ENCODE measurements at places on chromosomes 5 and 9.

GRCh38 chr5:67195406-67196275 lies 958 bp downstream of the CD180 start:
- no peaks in the 10 kb centered on the region for H3K36me3 ChIP-seq
- peak overlapping the region; percentile 56 for H3K27ac ChIP-seq
- H3K4me3 ChIP-seq, result no peak overlapping the region
- no peak for DNase-seq
- H3K27me3 ChIP-seq, result no peaks in the 10 kb centered on the region

- H3K27me3 ChIP-seq, result no peaks in the 10 kb centered on the region
- DNase-seq, result no peak
- no peak overlapping the region for H3K27ac ChIP-seq
- H3K4me3 ChIP-seq, result no peak overlapping the region
- no peaks in the 10 kb centered on the region for H3K4me1 ChIP-seq
These were observed 437.1 kb upstream of the TLE4 start for GRCh38 chr9:79134654-79135053.

- no peaks in the 10 kb centered on the region for H3K36me3 ChIP-seq
- no peak overlapping the region for H3K27ac ChIP-seq
- H3K4me3 ChIP-seq, result no peak overlapping the region
- no peak for DNase-seq
- no peaks in the 10 kb centered on the region for H3K4me1 ChIP-seq
These were observed 46.5 kb upstream of the C9orf72 start for GRCh38 chr9:27619743-27620142.

DNA sequence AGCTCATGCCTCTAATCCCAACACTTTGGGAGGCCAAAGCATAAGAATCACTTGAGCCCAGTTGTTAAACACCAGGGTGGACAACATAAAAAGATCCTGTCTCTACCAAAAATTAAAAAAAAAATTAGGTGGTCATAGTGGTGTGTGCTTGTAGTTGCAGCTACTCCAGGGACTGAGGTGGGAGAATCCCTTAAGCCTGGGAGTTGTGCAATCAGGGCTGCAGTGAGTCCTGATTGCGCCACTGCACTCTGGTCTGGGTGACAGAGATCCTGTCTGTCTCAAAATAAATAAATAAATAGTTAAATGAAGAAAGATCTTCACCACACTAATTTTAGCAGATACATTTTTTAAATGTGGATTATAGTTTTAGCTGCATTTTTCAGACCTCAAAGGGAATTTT lies 433.2 kb downstream of the MAT2B start:
- H3K4me1 ChIP-seq, result no peaks in the 10 kb centered on the region
- DNase-seq, result no peak
- H3K36me3 ChIP-seq, result no peaks in the 10 kb centered on the region
- H3K4me3 ChIP-seq, result no peak overlapping the region

GRCh38 chr9:79357616-79358015 lies 214.1 kb upstream of the TLE4 start:
- H3K36me3 ChIP-seq, result no peaks in the 10 kb centered on the region
- no peak overlapping the region for H3K4me3 ChIP-seq
- H3K27me3 ChIP-seq, result no peaks in the 10 kb centered on the region
- DNase-seq, result no peak

GRCh38 chr5:130624805-130625204 lies 540.3 kb downstream of the HINT1 start:
- no peak overlapping the region for H3K4me3 ChIP-seq
- no peak for DNase-seq
- H3K27ac ChIP-seq, result no peak overlapping the region
- H3K4me1 ChIP-seq, result no peaks in the 10 kb centered on the region
- no peaks in the 10 kb centered on the region for H3K36me3 ChIP-seq

- H3K4me3 ChIP-seq, result peak overlapping the region; percentile 26
- H3K27ac ChIP-seq, result no peak overlapping the region
- H3K27me3 ChIP-seq, result no peaks in the 10 kb centered on the region
- H3K36me3 ChIP-seq, result no peaks in the 10 kb centered on the region
These were observed 106.2 kb downstream of the KLHL3 start for GRCh38 chr5:137629646-137630045.

GRCh38 chr5:176458904-176459561 lies 10.8 kb downstream of the FAF2 start:
- no peak overlapping the region for H3K27ac ChIP-seq
- no peaks in the 10 kb centered on the region for H3K27me3 ChIP-seq
- H3K36me3 ChIP-seq, result no peaks in the 10 kb centered on the region
- H3K4me3 ChIP-seq, result no peak overlapping the region
- DNase-seq, result no peak

GRCh38 chr9:29211003-29211579 lies 1637.8 kb upstream of the C9orf72 start:
- H3K27ac ChIP-seq, result no peak overlapping the region
- peaks cover 4% of the 10 kb centered on the region for H3K27me3 ChIP-seq
- H3K4me3 ChIP-seq, result no peak overlapping the region
- H3K36me3 ChIP-seq, result no peaks in the 10 kb centered on the region
- no peak for DNase-seq
- peaks cover 6% of the 10 kb centered on the region for H3K4me1 ChIP-seq

GRCh38 chr9:27563738-27564430 lies 9.4 kb downstream of the C9orf72 start:
- no peaks in the 10 kb centered on the region for H3K27me3 ChIP-seq
- no peak overlapping the region for H3K4me3 ChIP-seq
- no peaks in the 10 kb centered on the region for H3K4me1 ChIP-seq
- H3K36me3 ChIP-seq, result no peaks in the 10 kb centered on the region
- DNase-seq, result no peak
- H3K27ac ChIP-seq, result no peak overlapping the region

- H3K4me1 ChIP-seq, result no peaks in the 10 kb centered on the region
- no peak for DNase-seq
- no peaks in the 10 kb centered on the region for H3K36me3 ChIP-seq
- H3K27ac ChIP-seq, result no peak overlapping the region
- no peak overlapping the region for H3K4me3 ChIP-seq
These were observed 58.8 kb downstream of the SNX30 start for GRCh38 chr9:112809351-112809848.

GRCh38 chr5:108421713-108422112 lies 39.8 kb upstream of the FBXL17 start:
- no peak overlapping the region for H3K4me3 ChIP-seq
- no peak for DNase-seq
- H3K27me3 ChIP-seq, result no peaks in the 10 kb centered on the region
- H3K27ac ChIP-seq, result no peak overlapping the region

GRCh38 chr5:94181895-94182294 lies 436.5 kb downstream of the KIAA0825 start:
- no peak overlapping the region for H3K27ac ChIP-seq
- H3K27me3 ChIP-seq, result no peaks in the 10 kb centered on the region
- H3K4me1 ChIP-seq, result no peaks in the 10 kb centered on the region
- no peak overlapping the region for H3K4me3 ChIP-seq

DNA sequence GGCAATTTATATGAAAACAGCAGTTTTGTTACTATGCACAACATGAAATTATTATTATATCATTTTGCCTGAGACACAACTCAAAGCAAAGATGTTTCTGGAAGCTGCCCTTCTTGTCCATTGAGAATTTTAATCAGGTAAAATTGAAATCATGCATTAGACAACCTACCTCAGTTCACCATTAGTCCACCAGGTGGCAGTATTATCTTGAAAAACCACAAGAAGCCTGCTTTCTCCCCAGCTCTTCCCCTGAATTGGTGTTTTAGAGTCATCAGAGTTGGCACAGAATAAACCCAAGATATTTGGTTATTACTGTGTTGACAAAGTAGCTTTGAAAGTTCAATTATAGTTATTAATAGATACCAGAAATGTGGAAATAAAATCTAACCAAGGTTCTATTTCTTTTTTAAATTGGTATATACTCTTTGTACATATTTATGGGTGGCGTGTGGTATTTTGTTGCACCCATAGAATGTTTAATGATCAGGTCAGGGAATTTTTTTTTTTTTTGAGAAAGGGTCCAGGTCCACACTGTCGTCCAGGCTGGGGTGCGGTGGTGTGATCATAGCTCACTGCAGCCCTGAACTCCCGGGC lies 25.7 kb downstream of the UTP15 start:
- no peak for DNase-seq
- no peak overlapping the region for H3K4me3 ChIP-seq
- H3K27me3 ChIP-seq, result no peaks in the 10 kb centered on the region

DNA sequence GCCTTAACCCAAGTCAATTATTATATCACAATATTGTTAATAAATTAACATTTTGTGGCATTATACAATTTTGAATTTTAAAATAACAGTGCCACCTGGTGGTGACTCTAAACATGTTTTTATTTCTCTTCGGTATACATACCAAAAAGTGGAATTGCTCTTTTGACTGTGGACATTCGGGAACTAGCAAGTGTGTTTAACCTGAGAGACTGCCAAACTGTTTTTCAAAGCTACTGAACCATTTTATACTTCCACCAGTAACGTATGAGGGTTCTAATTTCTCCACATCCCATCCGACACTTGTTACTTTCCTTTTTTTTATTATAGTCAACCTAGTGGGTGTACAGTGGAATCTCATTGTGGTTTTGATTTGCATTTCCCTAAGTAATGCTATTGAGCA lies 18.3 kb upstream of the HSDL2 start:
- no peak overlapping the region for H3K4me3 ChIP-seq
- DNase-seq, result no peak
- no peak overlapping the region for H3K27ac ChIP-seq
- H3K4me1 ChIP-seq, result no peaks in the 10 kb centered on the region

- no peak overlapping the region for H3K27ac ChIP-seq
- H3K36me3 ChIP-seq, result no peaks in the 10 kb centered on the region
- no peak overlapping the region for H3K4me3 ChIP-seq
- H3K27me3 ChIP-seq, result no peaks in the 10 kb centered on the region
These were observed 408.0 kb upstream of the DMAC1 start for GRCh38 chr9:8207596-8207995.

- DNase-seq, result no peak
- H3K4me3 ChIP-seq, result no peak overlapping the region
- no peaks in the 10 kb centered on the region for H3K27me3 ChIP-seq
- H3K36me3 ChIP-seq, result no peaks in the 10 kb centered on the region
- H3K27ac ChIP-seq, result peak overlapping the region; percentile 82
These were observed 69.0 kb downstream of the KLHL3 start for GRCh38 chr5:137666901-137667300.

DNA sequence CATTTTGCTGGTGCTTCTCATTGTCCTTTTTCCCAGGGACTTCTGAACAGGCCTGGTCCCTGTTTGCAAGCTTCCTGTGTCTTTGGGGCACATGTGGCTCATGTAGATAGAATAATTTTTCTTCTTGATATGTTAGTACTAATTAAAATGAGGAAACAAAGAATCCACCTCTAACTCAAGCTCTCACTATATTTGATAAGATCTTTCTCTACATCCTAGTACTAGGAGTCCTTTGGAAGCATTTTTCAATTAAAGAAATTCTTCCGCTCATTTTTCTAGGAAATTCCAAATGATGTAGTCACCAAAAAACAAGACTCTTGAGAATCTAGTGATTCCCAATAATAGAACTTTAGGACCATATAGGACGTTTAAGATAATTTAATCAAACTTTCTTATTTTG lies 165.3 kb downstream of the SEC61B start:
- H3K36me3 ChIP-seq, result no peaks in the 10 kb centered on the region
- H3K27ac ChIP-seq, result no peak overlapping the region
- DNase-seq, result no peak
- H3K4me3 ChIP-seq, result no peak overlapping the region

DNA sequence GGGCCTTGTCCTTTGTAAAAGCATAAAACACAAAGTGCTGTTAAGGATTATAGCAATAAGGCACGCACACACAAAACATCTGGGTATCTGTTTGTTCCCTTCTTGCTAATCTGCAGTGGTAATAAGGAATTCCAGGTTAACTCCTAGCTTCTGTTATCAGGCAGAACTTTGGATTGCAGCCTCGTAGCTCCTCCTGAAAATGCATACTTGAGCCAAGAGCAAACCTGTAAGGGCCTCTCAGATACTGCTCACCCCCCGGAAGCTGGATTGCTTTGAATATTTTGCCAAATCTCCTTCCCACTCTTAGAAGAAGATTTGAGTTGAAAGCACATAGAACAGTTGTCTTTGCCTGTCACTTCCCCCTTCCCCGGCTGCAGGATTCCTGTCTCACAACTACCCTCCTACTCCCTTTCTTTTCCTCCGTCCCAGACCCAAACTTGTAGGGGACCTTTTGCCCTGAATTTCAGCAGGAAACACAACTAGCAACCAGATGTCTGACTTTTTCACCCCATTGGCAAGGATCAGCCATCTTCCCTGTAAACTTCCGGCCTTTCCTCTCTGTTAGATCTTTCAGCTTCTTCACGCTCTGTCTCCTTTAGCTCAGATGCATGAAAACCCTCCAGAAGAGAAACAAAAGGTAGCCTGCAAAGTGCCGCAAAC lies 28.2 kb upstream of the SMAD5 start:
- no peaks in the 10 kb centered on the region for H3K27me3 ChIP-seq
- H3K4me1 ChIP-seq, result no peaks in the 10 kb centered on the region
- H3K27ac ChIP-seq, result peak overlapping the region; percentile 30
- H3K36me3 ChIP-seq, result no peaks in the 10 kb centered on the region
- H3K4me3 ChIP-seq, result no peak overlapping the region

DNA sequence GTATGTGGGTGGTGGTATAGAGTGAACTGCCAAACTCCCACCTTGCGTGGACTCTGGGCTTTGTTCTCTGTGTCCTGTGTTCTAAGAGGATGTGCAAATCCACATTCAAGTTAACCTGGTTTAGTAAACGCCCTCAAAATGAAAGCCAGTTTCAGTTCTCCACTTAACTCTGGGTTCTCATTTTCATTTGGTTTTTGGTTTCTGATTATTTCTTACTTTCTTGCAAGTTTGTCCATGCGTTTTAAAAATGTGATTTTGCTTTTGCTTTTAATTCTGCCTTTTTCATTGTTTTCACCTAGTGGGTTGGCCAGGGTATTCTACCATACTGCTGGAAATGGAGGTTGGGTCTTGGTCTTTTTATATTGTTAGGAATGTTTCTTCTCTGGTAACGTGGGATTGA lies 38.2 kb downstream of the GALNT10 start:
- H3K36me3 ChIP-seq, result no peaks in the 10 kb centered on the region
- no peak for DNase-seq
- H3K4me1 ChIP-seq, result no peaks in the 10 kb centered on the region
- no peak overlapping the region for H3K27ac ChIP-seq
- no peak overlapping the region for H3K4me3 ChIP-seq

GRCh38 chr5:59193616-59194319 lies 610.9 kb downstream of the RAB3C start:
- H3K4me1 ChIP-seq, result no peaks in the 10 kb centered on the region
- H3K27me3 ChIP-seq, result no peaks in the 10 kb centered on the region
- DNase-seq, result no peak
- H3K4me3 ChIP-seq, result no peak overlapping the region
- H3K36me3 ChIP-seq, result no peaks in the 10 kb centered on the region

DNA sequence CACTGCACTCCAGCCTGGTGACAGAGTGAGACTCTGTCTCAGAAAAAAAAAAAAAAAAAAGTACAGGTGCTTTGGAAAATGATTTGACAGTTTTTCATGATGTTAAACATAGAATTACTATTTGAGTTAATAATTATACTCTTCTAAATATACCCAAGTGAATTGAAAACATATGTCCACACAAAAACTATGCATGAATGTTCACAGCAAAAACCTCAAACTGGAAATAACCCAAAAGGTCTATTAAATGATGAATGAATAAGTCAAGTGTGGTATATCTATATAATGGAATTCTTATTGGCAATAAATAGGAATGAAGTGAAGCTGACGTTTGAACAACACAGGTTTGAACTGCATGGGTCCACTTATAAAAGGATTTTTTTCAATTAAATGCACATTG lies 207.2 kb upstream of the DAB2 start:
- no peaks in the 10 kb centered on the region for H3K4me1 ChIP-seq
- H3K36me3 ChIP-seq, result no peaks in the 10 kb centered on the region
- H3K27ac ChIP-seq, result no peak overlapping the region
- no peak overlapping the region for H3K4me3 ChIP-seq
